ENCODE measurements at places on chromosomes 1 and 21.

DNA sequence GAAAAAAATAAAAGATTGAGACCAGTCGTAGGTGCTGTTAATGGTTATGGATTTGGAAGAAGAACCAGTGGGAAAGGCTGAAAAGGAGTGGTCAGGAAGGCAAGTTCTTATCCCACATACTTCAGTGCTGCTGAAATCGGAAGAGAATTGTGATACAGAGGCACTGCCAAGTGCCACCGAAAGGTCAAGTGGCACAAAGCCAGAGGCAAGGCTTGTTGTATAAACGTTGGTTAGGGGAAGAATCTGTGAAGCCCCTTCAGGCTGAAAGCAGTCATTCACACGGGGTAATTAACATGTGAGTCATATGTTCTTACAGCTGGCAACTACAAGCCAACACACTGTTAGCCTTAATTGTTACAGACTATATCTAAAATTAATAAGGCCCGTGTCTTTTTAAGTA lies 48.8 kb downstream of the ZBTB40 start:
- DNase-seq: peak; percentile 19

DNA sequence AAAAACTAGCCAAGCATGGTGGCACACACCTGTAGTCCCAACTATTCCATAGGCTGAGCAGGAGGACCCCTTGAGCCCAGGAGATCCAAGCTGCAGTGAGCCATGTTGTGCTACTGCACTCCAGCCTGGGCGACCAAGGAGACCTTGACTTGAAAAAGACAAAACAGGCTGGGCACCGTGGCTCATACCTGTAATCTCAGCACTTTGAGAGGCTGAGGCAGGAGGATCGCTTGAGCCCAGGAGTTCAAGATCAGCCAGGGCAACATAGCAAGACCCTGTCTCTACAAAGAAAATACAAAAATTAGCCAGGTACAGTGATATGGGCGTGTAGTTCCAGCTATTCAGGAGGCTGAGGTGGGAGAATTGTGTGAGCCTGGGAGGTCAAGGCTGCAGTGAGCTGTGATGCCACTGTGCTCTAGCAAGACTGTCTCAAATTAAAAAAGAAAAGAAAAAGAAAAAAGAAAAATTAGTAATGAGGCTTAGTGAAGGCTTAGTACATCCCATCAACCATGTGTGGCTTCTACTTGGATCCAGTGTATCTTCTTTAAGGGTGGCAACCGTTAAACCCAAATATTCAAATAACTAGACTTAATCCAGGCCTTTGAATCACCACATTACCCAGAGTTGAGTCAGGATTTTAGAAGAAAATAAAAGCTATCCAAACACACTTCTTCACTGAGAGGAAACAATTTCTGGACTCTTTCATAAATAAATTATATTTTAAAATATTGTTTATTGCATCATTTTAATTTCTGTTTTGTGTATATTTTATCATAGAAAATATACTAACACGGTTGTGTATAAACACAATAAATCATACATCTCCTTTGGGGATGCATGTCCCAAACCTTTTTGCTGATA lies 74.3 kb upstream of the RAB4A start:
- DNase-seq: no peak

- DNase-seq: no peak
Measured at GRCh38 chr1:218165701-218166114, 119.4 kb upstream of the RRP15 start.

DNA sequence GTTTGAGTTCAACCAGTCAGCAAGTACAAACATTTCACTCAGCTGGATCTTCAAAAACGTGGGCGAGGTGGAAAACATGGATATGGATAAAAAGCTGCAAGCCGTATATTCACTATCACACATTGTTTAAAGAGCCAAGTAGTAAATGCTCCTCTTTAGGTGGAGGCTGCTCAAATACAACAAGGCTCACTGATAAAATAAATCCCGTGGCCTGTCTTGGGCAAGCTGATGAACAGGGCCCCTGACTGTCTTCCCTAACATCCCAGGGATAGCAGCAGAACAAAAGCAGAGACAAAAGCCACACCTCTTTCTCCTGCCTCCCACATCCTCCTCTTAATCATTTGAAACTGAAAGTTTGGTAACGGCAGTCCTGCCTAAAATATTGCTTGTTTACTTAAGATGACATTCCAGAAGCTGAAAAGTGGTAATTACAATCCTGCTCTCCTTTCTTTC lies 357.7 kb downstream of the TTLL7 start:
- DNase-seq: peak; percentile 15

- DNase-seq: no peak
Measured at GRCh38 chr1:228118040-228118439, 8.9 kb upstream of the MRPL55 start.

DNA sequence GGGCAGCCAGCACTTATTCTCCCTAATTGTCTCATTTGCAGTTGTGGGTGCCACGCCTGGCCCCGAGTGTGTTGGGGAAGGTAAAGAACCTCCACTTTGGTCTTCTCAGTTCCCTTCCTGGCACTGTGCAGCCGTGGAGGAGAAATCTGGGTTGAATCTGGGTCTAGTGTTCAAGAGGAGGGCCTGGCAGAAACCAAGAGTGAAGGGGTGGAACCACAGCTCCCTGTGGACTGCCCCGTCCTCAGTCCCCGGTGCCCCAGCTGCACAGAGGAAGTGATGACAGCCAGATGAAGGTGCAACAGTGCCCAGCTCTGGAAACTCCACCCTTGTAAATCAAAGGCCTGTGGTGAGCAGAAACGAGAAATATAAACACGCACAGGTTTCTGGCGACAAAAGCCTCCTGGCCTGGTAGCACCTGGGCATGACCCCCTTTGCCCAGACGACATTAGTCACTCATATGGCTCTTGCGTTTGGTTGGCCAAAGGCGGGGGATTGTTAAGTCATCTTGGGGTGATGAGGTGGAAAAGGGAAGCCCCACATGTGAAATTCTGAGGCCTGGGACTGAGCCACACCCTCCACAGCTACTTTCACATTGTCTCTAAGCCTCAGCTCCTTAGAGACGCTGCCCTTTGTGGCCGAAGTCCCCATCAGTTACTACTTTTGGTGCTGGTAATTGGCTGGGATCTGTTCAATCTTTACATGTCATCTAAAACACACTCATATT lies 4.2 kb upstream of the ECE1 start:
- no peak for DNase-seq

DNA sequence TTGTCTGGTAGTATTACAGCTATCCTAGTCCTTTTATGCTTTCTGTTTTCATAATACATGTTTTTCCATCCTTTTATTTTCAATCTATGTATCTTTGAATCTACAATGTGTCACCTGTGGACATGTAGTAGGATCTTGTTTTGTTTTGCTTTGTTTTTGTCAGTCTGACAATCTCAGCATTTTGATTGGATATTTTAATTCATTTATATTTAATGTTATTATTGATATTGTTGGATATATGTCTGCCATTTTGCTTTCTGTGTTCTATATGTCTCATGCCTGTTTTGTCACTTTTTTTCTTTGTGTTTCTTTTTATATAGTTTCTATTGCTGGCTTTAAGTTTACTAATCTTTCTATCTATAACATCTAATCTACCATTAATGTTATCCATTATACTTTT lies 11.5 kb upstream of the PRSS38 start:
- DNase-seq: no peak

DNA sequence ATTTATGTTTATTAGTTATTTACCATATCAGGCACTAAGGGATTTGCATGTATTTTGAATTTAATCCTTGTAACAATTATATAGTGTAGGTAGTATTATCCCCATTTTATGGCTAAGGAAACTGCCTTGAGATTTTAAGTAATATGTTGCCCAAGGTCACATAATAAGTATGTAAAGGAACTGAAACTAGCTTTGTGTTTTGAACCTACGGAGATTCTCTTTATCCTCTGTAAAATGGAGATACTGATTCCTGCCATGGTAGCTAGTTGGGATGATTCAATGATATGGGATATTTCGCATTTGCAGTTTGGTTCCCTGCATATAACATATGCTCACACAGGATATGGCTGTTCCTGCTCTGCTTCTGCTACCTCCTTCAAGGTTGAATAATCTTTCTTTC lies 144.3 kb downstream of the ST6GALNAC3 start:
- no peak for DNase-seq

Data from HFF-Myc (cell line).